ENCODE measurements at places on chromosomes 7 and 10. TPM values are rescaled to one million over a fixed set of nuclear protein-coding genes. Genes with fewer than 3 reads are reported as not detected.

GRCh38 chr7:129677796-129678195, 66.3 kb downstream of the NRF1 start:
- DNase-seq = no peak

DNA sequence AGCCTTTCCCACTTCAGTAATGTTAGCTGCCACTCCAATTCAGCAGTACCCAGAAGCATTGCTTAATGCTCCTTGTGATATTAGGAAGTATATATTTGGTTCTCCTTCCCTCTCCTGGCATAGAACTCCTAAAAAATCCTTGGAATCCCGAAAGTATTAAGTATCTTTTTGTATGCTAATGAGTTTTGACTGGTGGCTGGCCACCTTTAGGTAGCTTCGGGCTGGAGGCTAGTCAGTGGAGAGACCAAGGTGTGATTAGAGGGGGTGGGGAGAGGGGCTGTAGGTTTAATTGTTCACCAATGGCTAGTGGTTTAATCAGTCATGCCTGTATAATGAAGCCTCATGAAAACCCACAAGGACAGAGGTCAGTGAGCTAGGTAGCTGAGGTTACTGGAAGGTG, 12.2 kb downstream of the COMTD1 start:
- DNase-seq = no peak

NODAL gene
- polyA plus RNA-seq = 0.61 TPM

- DNase-seq = no peak
Measured at GRCh38 chr10:77628906-77629730, 8.5 kb downstream of the KCNMA1 start.

DNA sequence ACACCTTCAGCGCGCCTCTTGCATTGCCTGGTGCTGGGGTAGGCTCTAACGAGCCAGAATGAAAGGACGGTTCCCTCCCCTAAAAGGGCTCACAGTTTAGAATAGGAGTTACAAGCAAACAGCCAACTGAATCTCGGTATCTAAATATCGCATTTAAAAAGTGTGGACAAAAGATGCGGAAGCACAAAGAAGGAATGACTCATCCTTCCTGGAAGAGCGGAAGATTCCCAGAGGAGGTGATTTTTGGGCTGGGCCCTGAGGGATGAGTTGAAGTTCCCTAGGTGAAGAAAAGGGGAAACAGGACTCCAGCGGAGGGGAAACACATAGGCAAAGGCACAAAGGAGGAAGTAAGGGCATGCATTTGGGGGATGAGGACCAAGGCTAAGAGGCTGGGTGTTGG, 29.9 kb downstream of the SRRM3 start:
- DNase-seq = no peak

DNA sequence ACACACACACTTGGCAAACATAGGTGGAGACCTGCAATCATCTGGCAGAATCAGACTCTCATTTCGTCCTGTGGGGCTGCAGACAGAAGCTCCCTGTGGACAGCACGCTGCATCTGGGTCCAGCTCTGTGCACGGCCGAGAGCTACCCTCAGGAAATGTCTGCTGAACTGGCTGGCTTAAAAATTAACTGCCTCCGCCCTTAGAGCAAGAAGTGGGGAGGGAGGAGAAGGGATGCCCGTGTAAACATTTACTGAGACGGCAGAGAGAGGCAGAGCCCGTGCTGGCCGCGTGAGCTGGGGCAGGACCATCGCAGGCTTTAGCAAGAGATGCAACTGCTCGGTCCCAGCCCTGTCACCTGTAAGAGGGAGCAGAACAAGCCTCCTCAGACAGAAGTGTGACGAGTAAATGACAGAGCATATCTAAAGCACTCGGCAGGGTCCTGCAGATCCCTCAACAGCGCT, 81.8 kb downstream of the TNS3 start:
- DNase-seq = no peak

CHCHD2 gene
- polyA plus RNA-seq = 248 TPM

All from left renal cortex interstitium (tissue), 4 donors.